Stimulated activated CD4-positive, alpha-beta T cell treated with anti-CD3 and anti-CD28 coated beads, Interleukin-4, amount 100 ng/mL, for 1 hour (primary cell): ENCODE measurements at places on chromosomes 1 and 21.

DNA sequence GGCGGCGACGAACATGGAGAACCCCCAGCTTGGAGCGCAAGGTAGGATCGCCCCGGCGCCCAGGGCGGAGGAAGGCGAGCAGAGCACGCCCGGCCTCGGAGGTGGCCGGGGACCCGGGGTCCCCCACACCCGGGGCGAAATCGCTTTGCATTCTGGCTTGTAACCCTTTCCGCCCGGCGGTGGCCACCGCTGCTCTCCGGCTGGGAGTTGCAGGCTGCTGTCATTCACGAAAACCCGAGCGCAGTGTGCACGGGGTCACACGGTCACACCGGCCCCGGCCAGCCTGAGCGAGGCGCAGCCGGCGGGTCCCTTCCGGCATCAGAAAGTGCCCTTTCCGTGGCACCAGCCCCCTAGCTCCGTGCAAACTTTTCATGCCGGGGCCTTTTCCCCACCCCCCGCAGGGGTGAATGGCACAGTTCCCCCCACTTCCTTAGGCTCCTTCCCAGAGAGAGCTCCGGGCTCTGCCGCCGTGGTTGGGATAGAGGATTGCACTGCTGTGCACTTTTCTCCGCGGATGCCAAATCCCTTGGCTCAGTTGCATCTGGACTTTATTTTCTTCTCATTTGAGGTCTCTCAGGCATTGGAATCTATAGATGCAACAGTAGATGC lies 802 bp downstream of the KAZN start:
- no peak for DNase-seq

- DNase-seq: peak; percentile 70
Observed at GRCh38 chr1:3611170-3612019, at the start of gene MEGF6. Gene MEGF6, minus strand, starts transcription at chr1:3611508. Its CDS starts 240 bp downstream, at chr1:3611268.

DNA sequence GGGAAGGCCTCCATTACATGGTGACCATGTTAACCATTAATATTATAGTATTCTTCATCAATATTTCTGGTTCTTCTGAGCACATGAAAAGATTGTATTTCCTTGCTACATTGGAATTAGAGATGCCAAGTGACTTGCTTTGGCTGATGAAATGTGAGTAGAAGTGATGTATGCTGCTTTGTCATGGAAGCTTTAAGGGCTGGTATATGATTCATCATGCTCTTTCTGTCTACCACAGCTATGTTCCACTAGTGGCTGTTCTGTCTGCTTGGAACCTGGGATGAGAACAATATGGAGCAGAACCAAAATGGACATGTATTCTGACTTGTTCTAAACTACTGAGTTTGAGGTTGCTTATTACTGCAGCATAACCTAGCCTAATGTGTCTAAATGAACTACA lies 163.3 kb downstream of the TM2D1 start:
- no peak for DNase-seq

GRCh38 chr1:203663821-203664220 lies 37.2 kb downstream of the ATP2B4 start:
- DNase-seq: no peak

DNA sequence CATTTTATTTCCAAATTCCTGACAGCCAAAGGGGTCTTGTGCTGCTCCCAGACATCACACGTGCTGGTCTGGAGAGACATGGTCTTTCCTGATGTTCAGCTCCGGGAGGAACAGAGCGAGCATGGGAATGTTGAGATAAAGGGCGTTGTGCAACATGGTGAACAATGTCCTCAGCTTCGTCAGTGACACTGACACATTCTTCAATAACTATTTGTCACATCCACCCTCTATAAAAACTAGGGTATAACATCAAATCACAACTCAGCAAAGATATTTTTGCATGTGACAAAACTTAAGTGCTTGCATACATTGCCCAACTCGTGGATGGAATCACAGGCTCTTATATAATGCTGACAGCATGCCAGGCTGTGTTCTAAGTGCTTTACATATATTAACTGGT lies 42.4 kb upstream of the GRHL3 start:
- DNase-seq: no peak

GRCh38 chr1:229225331-229225782 lies 45.6 kb upstream of the RAB4A start:
- no peak for DNase-seq
